ENCODE measurements at places on chromosomes 12 and 14.
A peak's percentile ranks its signal among the peaks of the same experiment; 100 is the strongest.

- DNase-seq = peak; percentile 6
Measured at GRCh38 chr12:85029456-85029855, 6.6 kb downstream of the TSPAN19 start.

DNA sequence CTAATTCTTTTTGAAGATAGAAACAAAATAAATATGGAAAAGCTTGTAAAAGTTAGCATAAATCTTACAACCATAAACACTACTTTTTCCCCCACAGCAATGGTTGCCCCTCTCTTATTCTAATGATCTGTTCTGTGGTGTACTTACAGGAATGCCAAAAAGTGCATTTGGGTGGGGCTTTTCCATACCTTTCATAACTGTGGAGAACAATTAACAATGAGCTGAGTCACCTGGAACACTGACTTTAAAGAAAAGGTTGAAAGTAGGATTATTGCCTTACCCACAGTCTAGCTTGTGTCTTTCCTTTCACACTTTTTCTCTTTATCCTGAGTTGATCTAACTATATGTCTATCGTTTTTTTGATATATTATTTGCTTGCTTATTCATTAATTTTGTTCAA lies 86.9 kb downstream of the TPH2 start:
- DNase-seq = peak; percentile 13

- DNase-seq = peak; percentile 29
Measured at GRCh38 chr12:12091977-12092663, 21.4 kb downstream of the BCL2L14 start.

DNA sequence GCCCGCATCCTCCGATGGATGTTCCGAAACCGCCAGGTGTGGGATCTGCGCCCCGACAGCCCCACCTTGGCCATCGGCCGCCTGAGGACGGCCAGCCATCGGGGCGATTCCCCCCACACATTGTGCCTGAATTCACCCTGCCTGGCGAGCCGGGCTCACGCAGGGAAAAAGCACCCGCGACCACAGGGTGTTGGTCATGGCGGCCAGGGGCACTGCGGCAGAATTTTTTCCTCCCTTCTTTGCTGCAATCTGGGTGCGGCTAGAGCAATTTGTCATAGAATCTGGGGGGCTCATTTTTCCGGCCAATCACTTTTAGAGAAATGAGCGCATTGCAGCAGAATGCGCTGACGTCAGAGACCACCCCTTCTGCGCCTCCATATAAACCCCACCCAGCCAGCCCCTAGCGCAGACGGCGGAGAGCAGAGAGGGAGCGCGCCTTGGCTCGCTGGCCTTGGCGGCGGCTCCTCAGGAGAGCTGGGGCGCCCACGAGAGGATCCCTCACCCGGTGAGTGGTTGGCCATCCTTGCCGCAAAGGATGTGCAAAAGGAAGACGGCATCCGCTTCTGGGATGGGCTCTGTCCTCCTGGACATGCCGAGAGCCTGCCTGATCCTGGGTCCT lies at the start of gene MEG3:
TSS of gene MEG3 (plus strand) at position 406 of the 619 bp plus-strand sequence.
- no peak for DNase-seq

- DNase-seq = peak; percentile 6
Measured at GRCh38 chr12:83559650-83560049, 872.9 kb downstream of the TMTC2 start.

- DNase-seq = no peak
Measured at GRCh38 chr14:23300687-23301223, 1.9 kb downstream of the PPP1R3E start.

GRCh38 chr12:24121911-24122310 lies 172.4 kb upstream of the SOX5 start:
- no peak for DNase-seq

DNA sequence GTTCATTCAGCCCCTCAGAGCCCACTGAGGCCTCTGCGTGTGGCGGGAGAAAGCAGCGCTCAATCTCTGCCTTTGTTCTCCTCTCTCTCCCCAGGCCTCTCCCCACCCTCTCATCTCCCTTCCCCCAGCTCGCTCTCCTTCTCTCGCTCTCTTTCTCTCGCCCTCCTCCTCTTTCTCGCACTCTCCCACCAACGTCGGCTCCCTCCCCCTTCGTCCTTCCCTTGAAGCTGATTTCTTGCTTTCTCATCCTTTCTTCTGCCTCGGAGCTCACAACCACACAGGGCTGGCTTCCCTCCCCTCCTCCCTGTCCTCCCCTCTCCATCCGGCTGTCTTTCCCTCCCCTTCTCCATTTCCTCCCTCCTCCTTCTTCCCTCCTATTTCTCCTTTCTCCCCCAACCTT lies 96.4 kb downstream of the LRRC74A start:
- DNase-seq = no peak

GRCh38 chr14:105363847-105364708 lies 34.3 kb upstream of the TEX22 start:
- DNase-seq = peak; percentile 74

GRCh38 chr12:32139064-32139421 lies 32.4 kb downstream of the BICD1 start:
- DNase-seq = no peak

GRCh38 chr14:101223561-101224162 lies 320.1 kb upstream of the RTL1 start:
- DNase-seq = no peak

DNA sequence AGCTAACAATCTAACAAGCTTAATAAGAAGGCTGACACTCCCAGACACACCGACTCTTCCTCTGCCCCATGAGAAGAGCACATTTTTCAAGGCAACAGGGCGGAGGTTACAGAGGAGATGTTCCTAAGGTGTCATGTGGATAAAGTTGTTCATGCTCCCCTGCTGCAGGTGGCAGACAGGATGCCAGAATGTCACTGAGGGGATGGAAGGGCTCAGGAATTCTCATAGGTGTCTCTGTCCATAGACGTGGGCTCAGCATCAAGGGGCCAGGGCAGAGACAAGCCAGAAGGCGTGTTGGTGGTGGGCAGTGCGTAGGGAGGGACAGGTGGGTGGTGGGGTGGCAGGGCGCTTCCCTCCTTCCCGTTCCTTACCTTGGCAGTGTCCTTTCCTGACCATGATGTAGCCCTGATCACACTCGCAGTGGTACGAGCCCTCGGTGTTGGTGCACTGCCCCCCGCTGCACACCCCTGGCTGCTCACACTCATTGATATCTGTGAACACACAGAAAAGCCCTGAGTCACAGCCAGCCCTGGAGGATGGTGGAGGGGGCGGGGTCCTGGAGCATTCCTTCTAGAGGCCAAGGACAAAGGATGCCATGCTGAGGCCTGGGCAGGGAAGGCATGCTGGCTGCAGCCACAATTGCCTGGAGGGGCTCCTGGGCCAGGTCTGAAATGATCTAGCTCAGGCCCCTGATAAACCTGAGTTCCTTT lies 23.0 kb downstream of the ISCA2 start:
- peak; percentile 72 for DNase-seq

DNA sequence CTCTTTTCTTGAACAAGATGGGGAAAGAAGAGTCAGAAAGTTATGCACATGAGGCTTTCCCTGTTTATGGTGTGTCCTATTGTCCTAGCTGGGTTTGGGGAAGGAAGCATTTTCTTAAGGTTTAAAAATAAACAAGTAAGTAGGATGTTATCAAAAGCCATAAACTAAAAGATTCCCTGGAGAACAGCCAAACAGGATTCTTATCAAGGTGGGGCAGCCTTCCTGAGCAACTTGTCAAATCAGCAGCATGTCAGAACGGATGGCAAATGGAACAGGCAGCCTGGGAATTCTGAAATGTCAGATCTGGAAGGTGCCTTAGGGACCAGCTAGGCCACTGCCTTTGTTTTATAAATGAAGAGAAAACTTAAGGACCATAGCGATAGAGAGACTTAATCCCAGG lies 152.2 kb upstream of the RGS6 start:
- DNase-seq = no peak

DNA sequence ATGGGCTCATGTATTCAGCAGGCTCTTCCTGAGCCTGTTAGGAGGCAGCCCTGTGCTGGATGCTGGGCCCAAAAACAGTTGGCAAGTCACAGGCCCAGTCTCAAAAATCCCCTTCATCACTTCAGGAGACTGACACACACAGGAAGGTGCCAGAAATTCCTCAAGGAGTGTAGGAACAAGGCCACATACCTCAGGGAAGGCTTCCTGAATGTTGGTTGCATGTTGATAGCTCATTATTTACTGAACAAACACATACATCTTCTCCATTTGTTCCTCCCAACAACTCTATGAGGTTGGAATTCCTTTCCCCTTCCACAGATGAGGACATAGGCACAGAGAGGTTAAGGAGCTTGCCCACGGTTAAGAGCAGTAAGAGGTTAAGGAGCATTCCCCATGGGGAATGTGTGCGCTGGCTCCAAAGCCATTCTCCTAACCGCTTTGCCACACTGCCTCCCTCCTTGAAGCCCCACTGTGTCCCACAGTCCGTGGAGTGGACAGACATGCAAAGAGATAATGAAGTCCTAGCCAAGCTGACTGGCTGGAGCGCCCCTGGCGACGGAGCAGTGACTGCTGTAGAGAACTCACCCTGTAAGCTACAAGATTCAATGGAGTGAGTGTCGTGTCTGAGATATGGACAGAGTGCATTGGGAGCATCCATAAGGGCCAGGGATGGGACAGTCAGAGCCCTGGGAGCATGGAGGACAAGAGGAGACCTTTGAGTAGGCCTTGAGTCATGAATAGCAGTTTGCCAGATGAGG lies 3.3 kb downstream of the HHIPL1 start:
- no peak for DNase-seq

GRCh38 chr12:127393896-127394295 lies 873.1 kb upstream of the TMEM132C start:
- DNase-seq = no peak

DNA sequence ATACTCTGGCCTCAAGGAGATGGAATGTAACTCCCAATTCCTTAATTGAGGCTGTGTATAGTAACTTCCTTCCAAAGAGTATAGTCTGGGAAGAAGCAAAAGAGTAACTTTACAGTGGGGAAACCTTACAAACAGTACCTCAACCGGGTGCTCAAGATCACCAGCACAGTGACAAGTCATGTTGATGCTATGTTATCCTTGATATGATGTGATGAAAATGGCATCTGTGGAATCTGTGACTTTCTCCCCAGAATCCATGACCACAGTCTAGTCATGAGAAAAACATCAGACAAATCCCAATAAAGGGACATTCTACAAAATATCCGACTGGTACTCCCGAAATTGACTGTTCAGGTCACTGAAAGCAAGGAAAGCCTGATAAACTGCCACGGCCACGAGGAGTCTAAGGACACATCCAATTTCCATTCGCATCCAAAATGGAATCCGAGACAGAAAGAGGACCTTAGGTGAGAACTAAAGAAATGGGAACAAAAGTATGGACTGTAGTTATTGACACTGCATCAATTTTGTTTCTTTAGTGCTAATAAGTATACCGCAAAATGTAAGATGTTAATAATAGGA lies 97.3 kb upstream of the FRMD6 start:
- no peak for DNase-seq

DNA sequence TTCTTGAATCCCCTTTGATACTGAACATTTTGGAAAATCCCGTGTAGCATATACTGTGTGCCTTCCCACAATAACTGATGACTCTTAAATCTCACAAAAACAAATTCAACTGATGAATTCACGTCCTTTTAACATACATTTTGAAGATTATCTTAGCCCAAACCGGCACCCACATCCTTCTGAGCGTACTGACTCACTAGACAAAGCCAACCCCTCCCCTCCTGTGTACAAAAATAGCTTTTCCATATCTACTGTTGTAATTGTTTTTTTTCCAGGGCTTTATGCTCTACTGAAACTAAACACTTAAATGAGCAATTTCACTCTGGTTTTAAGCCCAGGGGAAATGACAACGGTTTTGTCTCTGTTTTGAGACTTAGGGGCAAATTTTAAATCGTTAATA lies 109.4 kb upstream of the ATF7IP start:
- no peak for DNase-seq

GRCh38 chr12:106885026-106885425 lies 70.7 kb upstream of the TMEM263 start:
- DNase-seq = no peak

GRCh38 chr12:110253176-110253575 lies 27.9 kb upstream of the ATP2A2 start:
- DNase-seq = no peak

DNA sequence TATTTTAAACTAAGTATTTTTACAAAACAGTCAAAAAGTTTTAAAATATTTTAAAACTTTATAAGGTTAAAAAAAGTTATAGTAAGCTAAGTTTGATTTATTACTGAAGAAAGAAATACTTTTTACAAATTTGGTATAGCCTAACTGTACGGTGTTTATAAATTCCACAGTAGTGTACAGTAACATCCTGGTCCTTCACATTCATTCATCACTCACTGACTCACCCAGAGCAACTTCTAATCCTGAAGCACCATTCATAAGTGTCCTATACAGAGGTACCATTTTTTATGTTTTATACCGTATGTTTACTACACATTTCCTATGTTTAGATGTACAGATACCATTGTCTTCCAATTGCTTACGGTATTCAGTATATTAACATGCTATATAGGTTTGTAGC lies 170.0 kb downstream of the KLHL28 start:
- DNase-seq = no peak

DNA sequence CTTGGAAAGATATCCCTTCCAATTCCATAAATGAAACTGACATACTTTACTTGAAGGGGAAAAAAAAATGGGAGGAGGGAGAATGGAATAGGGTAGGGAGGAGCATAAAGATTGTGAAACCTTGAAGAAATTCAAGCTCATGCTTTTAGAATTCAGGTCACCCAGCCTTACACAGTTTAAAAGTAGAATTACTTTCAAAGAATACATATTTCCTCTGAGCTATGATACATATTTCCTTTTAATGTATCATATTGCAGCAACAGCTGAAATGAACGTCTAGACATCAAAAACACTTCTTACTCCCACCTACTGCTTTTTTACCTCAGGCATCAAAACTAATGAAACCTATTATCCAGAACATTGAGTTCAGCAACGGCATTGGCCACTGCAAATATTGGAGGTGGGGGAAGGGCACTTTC lies 156.0 kb downstream of the MED13L start:
- no peak for DNase-seq

GRCh38 chr14:67778792-67779191 lies 37.6 kb downstream of the ZFYVE26 start:
- DNase-seq = no peak

- no peak for DNase-seq
Measured at GRCh38 chr12:22130671-22131070, 84.7 kb downstream of the CMAS start.

DNA sequence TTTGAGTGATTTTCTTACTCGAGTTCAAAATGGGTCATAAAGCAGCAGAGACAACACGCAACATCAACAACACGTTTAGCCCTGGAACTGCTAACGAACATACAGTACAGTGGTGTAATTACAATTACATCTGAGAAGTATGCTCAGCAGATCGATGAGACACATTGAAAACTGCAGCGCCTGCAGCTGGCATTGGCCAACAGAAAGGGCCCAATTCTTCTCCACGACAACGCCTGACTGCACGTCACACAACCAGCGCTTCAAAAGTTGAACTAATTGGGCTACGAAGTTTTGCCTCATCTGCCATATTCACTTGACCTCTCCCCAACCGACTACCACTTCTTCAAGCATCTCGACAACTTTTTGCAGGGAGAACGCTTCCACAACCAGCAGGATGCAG lies 145.6 kb downstream of the SCARB1 start:
- DNase-seq = no peak

- no peak for DNase-seq
Measured at GRCh38 chr14:31943861-31944255, 133.2 kb upstream of the ARHGAP5 start.

- no peak for DNase-seq
Measured at GRCh38 chr14:92459030-92459949, 54.3 kb upstream of the RIN3 start.
